ENCODE measurements at places on chromosomes 2 and 18. TPM values are rescaled to one million over a fixed set of nuclear protein-coding genes. Genes with fewer than 3 reads are reported as not detected.

SCN7A gene
- 0.36 TPM for total RNA-seq

KYNU gene
- total RNA-seq: 2.0 TPM

DNA sequence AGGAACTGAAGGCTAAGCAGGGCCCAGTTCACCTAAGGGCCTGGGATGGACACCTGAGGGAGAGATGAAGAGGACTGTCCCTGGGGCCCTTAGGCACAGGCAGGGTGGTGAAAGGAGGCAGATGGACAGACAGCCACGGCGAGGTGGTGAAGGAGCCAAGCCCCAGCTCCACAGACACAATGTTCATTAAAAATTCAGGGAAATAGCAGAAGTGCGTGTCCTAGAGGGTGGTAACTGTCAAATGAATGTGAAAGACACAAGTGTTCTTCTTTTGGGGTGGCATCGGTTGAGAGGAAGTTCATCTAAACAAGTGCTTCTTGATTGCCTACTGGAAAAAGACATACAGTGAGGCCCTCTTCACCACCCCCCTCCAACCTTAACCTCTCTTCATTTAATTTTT is 76.2 kb upstream of the SIX2 start:
- DNase-seq: no peak

DNA sequence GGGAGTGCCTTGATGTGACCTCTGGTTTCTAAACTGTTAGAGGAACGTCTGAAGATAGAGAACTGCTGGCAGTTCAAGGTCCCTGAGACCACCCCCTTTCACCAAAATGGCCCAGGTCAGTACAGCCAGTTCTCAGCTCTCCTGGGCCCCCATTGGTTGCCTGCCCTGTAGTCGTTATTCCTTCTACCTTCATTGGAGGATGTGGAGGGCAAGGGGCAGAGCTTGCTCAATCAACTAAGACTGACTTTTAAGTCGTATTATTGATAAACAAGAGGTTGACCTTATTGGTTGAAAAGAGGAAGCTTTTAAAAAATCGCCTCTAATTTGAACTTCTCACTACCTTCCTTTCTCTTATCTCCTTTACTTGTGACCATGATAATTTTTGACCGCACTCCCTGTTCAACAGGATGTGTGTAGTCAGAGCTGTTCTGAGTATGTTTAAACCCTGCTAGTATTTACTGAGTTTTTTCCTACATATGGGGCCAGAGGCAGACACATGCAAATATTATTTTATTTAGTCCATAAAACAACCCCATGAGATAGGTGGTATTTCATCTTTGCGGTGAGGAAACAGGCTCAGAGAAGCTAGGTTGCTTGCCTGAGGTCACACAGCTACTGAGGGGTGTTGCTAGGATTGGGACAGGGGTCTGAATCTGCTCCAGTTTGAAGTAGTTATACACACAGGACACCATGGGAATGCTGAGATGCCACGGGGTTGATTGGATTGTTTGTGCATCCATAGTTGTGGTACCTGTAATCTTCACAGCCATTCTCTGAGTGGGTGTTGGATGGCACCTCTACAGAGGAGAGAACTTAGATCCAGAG is 65.9 kb downstream of the TMEM247 start:
- DNase-seq: no peak

DNA sequence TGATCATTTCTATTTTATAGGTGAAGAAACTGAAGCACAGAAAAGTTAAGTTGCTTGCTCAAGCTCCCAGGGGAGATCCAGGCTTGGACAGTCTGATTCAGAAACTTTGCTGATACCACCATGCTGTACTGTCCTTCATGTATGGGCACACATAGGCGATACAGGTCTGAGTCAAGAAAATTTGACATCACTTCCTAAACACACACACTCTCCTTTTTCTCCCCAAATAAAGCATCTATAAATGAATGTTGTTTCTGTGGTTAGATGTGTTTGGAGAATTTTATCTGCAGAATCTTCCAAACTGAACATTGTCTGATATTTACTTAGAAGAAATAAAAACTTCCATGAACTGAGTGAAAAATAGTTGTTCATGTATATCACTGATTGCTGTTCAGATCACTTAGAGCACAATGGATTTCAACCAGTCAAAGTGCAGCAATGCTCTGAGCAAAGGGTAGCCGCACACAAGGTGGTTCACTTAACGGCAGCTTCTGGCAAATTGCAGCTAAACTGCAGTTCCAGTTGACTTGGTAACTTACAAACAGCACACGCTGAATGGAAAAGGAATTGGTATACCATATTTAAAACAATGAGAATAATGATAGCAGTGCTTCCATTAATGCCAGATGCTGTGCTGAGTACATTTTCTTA is 10.0 kb upstream of the AGFG1 start:
- DNase-seq: no peak

DNA sequence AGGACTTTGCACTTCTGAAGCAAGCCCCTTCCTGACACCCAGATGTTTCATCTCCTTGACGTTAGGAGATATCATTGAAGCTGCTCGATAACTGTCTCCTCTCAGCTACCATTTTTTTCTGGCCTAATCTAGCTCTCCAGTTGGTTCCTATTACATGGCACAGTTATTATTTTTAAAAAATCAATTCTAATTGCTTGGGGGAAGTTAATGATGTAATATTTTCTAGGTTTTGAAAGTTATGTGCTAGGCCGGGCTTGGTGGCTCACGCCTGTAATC is 22.5 kb upstream of the RAB31 start:
- DNase-seq: no peak

DNA sequence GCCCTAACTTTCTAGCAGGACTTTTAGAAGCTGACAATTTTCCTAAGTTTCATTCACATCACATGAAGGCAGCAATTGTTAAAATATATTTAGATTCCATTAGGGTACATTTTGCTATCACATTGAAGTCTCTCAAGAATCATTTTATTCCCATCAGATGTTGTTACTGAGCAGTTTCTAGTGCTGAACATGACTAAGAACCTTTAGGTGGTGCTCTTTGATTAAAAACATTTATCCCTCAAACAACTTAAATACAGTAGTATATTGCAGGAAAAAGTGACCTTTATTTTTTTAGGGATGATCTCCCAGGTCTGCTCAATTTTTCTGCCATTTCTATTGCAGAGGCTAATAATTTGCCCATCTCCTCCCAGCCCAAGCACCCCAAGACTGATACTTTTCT is 22.9 kb upstream of the NARS1 start:
- no peak for DNase-seq

GRCh38 chr2:58908501-58909154 is 667.5 kb upstream of the FANCL start:
- no peak for DNase-seq

DNA sequence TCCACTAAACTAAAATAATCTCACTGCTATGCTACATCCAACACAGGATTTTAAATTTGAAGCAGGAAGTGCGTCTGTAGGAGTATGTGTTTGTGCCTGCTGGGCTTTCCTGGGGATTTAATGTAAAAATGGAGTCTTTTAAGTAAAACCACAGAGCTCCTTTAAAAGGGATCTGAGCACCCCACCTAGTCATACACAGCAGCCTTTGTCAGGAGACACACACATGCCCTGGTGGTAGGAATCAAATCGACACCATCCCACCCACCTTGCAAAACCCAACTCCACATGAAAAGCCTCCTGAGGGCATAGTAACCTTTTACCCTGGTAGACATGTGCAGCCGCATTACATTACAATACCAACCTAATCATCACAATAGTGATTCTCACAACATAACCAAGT is 29.1 kb downstream of the UXS1 start:
- no peak for DNase-seq

DNA sequence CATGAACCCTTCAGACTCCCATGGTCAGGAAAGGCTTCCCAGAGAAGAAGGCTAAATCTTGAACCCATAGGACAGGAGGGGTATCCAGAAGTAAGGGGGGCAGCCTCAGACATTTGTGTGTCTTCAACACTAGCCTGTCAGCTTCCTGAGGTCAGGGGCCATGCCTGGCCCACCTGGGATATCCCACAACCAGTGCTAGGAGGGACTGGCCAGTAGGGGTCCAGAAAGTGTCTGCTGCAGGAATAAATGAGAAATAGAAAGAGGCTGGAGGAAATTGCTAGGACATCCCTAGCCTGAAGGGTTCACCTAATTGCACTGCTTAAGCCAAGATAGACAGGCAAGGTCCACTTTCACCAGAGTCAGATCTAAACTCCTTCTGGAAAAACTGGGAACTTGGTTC is 799.6 kb upstream of the ID2 start:
- no peak for DNase-seq
